ENCODE measurements at places on chromosomes 1 and 21.

DNA sequence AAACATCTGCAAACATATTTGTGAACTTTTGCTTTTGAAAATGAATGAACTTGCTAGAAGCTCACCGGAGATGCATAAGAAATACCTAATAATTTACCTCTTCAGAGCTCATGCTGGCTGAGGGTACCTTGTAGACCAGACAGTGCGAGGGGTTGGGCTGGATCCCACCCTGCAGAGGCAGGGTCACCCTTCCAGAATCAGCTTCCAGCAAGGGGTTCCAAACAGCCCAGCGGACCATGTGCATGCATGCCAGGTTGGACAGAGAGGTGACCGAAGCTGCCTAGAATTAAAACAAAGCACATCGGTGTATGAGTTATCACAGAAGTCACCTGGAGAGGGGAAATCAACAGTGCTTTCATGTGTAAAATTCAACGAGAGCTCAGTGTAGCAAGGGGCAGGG is 59.2 kb downstream of the NPHP4 start:
- DNase-seq: no peak

- no peak for DNase-seq
Observed at GRCh38 chr1:17113963-17114362, 5.3 kb downstream of the PADI2 start.

DNA sequence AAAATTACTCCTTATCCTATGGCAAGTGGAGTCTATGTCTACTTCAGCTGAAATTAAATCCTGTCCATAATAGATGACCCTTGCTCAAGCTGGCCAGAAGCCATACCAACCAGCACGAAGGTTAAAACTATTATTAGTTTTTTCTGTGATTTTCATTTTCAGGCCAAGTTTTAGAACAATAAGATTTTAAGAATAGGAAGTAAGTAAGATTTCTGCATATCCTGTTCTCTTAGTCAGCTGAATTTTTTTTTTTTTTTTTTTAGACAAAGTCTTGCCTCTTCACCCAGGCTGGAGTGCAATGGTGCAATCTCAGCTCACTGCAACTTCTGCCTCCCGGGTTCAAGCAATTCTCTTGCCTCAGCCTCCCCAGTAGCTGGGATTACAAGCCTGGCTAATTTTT is 6.1 kb upstream of the RBP7 start:
- no peak for DNase-seq

DNA sequence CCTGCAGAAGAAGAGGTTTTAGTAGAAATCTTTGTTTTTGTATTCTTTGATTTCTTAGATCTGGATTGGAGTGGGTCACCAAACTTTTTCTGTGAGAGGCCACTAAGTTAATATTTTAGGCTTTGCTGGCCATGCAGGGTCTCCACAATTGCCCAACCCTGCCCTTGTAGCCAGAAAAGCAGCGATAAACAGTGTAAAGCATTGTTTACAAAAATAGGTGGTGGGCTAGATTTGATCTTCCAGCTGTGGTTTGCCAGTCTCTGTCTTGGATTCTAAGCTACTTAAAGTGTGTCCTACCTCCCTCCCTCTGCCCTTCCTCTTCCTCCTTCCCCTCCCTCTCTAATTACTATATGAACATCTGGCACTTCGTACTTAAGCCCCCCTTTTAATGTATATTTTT is 68.0 kb downstream of the LAMC1 start:
- no peak for DNase-seq

GRCh38 chr1:158200527-158200926 is 19.8 kb downstream of the CD1D start:
- no peak for DNase-seq

Data from CD4-positive, alpha-beta T cell treated with Interferon alpha-2 for 1 hour (primary cell).